Activated T-cell treated with anti-CD3 and anti-CD28 coated beads, Interleukin-2, amount 50 U/mL, for 1 hour (primary cell): ENCODE measurements at places on chromosomes 11 and 22.

- no peak for DNase-seq
These were observed 56.1 kb downstream of the SMCO4 start for GRCh38 chr11:93487032-93487483.

DNA sequence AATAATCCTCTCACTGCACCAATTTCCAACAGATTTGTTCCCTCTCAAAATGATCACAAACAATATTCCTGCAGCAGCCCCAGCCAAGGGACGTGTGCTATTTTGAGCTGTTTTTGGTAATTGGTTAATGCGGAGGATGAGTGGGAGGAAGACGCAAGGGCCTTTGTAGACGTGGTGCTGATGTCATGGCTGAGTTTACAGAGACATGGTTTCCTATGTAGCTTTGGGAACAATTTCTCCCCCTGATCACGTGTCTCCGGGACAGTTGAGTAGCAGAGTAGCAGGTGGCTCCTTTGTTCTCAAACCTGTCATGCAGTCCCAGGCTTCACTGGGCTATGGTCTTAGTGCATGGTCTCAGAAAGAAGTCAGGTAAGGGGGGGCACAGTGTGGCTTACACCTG, 183.2 kb upstream of the NECTIN1 start:
- DNase-seq = no peak

GRCh38 chr11:1776944-1777715, 13.4 kb upstream of the CTSD start:
- DNase-seq = no peak

- no peak for DNase-seq
These were observed 227.2 kb downstream of the FAM76B start for GRCh38 chr11:95562196-95562921.

GRCh38 chr11:61996933-61997332, 29.5 kb upstream of the FTH1 start:
- DNase-seq = no peak

DNA sequence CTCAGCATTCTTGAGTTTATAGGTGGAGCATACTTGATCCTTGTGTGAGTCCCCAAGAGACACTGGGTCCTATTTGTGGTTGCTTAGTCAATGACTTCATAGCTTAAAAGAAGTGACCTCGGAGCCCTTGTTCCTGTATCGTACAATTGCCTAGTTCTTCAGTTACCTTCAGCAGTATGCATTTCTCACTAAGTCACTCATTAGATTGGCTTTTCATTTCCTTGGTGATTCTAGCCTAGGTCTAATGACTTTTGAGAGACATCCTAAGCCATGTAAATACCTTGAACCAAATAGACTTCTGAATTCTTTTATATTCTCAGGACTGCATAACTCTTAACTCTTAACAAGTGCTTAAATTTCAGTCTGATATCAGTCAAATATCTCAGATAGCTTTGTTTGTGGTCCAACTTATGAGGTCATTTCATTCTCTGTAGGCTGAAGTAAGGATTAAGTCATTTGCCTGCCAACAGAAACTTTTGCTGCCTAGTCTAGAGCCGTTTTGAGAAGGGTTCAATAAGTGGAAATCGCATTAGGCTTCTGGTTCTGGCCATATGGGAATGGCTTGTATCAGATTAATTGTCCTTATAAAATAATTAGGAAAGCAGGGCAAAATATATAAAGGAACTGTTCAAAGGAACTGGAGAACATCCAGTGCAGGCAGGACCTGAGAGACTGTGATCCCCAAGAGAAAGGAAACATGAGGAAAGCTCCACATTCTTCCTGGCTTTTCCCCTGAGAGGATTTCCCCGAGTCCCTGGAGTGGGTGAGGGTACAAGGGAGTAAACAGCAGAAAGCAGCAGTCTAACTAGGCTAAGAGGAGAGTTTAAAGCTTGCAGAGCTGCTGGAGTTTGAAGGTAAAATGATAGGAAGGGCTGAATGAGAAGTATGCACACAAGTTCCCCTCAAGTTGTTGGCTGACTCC, 39.9 kb downstream of the TRAF6 start:
- DNase-seq = no peak

DNA sequence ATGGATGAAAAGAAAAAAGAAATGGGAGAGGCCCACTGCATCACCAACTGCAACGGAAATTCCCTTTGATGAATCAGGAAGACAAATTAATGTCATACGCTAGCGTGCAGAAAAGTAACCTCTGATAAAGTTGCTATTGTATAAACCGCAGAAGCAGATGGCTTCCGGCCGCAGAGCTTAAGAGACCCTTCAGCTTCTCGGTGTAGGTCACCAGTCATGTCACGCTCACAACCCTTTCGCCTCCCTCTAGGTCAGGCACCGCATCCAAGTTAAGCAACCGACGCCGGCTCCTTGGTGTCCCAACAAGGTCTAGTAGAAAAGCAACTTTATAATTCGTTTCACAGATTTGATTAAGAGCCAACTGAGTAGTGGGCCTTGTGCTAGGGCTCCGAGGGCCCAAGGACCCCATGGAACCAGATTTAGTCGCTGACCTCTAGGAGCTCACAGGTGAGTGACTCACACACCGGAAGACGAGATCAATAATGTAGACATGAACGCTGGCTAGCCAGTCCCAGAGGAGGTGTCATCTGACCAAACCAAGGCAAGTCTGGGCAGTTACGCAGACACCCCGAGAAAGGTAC, 1.2 kb upstream of the ZFP91 start:
- DNase-seq = peak; percentile 82

DNA sequence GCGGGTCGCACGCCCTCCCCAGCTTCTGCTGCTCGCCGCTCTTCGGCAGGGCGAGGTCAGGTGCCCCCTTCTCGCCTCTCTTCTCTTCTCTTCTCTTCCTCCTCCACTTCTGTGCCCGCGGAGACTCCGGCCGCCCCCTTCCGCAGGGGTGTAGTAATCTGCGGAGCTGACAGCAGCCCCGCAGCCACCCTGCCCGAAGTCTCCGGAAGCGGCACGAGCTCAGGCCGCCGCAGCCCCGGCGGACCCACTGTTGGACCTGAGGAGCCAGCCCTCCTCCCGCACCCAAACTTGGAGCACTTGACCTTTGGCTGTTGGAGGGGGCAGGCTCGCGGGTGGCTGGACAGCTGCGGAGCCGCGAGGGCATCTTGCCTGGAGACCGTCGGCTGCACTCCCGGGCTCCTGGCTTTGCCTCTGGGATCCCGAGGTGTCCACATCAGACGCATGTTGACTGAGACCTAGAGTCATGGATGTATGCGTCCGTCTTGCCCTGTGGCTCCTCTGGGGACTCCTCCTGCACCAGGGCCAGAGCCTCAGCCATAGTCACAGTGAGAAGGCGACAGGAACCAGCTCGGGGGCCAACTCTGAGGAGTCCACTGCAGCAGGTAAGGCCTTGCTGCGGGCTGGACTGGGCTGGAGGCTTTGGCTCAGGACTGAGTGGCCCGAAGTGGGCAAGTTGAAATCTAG, 486 bp downstream of the STIM1 start:
- DNase-seq = peak; percentile 39

GRCh38 chr22:22406445-22407027, 102.0 kb downstream of the ZNF280B start:
- DNase-seq = no peak

GRCh38 chr11:114297806-114298709, 1.9 kb downstream of the NNMT start:
- no peak for DNase-seq

GRCh38 chr11:70568035-70568813, 169.9 kb downstream of the CTTN start:
- DNase-seq = no peak

DNA sequence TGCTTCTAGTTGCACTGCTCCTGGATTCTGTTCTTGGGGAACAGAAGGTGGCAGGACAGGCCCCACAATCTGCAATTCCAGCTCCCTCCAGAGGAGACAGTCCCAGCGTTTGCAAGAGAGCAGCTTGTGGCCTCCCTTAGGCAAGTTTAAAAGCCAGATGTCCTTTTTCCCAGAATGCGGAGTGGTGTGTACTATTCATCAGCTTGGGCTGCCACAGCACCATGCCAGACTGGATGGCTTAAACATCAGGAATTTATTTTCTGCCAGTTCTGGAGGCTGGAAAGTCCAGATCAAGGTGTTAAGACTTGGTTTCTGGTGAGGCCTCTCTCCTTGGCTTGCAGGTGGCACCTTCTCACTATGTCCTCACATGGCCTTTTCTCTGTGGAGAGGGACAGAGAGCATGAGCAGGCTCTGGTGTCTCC, 11.7 kb downstream of the MIAT start:
- no peak for DNase-seq

GRCh38 chr22:24827296-24827695, 21.3 kb downstream of the SGSM1 start:
- DNase-seq = no peak

GRCh38 chr11:18618342-18619025, 15.7 kb downstream of the SPTY2D1 start:
- DNase-seq = no peak

GRCh38 chr22:19721330-19722177, 1.8 kb upstream of the GP1BB start:
- no peak for DNase-seq

DNA sequence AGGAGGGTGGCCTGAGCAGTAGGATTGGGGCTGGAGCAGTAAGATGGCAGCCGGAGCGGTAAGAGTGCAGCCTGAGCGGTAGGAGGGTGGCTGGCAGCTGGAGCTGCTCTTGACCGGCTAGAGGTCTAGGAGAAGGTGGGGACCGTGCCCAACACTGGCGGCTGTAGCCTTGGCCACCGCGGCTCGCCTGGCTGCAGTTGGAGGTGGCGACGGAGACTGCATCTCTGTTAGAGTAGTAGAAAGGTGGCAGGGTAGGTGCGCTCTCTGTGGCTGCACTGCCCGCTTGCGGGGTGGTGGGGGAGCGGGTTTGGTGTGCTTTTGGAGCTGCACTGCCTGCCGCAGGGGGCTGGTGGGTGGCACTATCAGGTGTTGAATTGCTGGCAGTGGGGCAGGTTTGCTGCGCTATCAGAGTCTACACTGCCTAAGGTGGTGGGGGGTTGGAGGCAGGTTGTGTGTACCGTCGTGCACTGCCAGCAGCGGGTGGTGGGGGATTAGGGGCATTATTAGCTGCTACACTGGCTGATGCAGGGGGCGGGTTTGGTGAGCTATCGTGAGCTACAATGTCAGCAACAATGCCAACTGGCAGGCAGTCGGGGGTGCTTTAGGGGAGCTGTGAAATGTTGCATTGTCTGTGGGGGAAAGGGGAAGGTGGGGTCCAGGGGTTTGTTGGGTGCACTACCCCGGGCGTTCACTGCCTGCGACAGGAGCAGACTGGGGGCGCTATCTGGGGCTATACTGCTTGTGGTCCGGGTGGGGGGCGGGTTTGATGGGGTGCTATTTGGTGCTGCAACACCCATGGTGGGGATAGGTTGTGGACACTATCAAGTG, 4461.3 kb upstream of the OR11H1 start:
- DNase-seq = no peak

DNA sequence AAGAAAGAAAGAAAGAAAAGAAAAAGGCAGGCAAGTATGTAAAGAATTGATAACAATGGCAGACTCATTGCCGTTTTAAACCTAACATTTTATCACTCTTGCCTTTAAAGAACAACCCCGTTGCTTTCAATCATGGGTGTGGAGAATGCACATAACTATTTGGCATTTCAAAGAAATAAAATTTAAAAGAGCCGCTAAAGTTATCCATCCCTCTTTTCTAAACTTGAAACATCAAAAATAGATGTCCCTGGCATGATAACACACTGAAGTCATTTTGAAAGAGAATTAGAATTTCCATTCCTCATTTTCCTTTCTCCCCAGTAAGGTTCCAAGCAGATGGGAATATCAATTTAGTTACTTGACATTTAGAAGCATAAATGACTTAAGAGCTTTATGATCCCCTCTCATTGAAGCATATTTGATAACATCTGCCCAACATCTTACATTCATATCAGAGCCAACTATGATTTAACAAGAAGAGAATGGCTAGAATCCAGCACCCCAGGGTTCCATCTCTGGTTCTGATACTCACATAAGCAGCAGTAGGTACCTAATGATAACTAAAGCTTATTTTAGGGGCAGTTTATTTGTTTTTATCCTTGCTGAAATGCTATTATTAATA, 529.6 kb upstream of the LRRC4C start:
- DNase-seq = no peak

DNA sequence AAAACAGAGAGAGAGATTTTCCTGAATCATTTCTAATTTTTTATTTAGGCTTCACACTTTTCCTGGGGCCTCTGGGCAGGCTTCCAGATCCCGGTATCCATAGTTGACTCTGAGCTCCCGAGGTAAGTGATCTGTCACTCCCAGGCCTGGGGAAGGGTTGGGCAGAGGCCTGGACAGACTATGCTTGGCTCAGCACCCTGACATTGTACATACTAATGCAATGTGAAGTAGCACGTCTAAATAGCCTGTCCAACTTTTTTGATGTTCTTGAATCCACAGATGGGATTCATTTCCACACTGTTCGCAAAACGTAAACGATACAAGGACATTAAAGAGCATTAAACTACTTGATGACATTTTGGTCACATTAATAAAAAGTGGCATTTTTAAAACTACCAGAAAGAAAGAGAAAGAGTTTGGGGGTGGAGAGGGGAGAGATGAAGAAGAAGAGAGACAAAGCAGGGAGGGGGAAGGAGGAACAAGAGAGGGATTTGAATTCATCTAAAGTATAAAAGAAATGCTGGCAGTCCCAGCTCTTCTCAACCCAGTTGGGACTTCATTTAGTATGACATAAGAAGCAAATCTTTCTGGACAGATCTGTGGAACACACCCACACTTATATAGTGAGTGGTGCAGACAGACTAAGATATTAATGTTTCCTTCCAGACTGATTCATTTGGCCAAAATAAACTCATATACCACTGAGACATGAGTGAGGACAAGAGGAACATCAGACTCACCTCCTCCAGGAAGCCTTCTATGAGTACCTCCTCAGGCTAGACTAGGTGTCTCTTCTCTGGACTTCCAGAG, 514.2 kb downstream of the SOX6 start:
- DNase-seq = no peak

GRCh38 chr11:35250621-35251020, 111.7 kb downstream of the CD44 start:
- DNase-seq = no peak

DNA sequence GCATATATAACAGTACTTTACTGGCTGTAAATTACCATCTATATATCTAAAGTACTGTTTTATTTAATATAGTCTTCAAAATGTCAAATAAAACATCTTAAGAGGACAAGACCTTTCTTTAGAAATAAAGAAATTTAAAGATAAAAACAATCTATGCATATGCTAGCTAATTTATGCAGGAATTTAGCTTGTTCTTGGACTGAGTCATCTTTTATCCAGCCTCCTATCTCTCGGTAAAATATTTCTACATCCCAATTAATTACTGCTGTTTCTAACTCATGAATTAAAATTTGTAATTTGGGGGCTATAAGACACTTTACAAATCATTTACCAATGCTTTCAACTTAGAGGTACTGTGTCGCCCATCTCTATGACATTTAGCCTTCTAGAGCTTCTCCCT, 72.8 kb upstream of the DDI1 start:
- DNase-seq = no peak

GRCh38 chr11:128955636-128956035, 13.0 kb upstream of the TP53AIP1 start:
- DNase-seq = no peak

DNA sequence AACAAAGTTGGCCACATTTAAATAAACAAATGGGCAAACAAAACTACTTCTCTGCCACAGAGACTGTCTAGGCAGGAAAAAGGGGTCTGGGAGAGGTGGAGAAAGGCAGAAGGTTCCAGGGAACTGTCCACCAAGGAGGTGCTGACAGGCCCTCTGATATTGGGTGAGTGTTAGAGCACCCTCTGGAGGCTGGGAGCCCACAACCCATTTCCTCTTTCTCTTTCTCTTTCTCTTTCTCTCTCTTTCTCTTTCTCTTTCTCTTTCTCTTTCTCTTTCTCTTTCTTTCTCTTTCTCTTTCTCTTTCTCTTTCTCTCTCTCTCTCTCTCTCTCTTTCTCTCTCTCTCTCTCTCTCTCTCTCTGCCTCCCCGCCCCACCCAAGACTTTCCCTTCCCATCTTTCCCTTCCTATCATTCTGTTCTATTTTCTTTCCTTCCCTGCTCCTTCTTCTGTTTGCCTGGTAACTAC, 912.8 kb downstream of the DLG2 start:
- no peak for DNase-seq
